ENCODE measurements at places on chromosomes 7 and 10.

- peak; percentile 24 for DNase-seq
These were observed 167.7 kb upstream of the ADO start for GRCh38 chr10:62636825-62637248.

DNA sequence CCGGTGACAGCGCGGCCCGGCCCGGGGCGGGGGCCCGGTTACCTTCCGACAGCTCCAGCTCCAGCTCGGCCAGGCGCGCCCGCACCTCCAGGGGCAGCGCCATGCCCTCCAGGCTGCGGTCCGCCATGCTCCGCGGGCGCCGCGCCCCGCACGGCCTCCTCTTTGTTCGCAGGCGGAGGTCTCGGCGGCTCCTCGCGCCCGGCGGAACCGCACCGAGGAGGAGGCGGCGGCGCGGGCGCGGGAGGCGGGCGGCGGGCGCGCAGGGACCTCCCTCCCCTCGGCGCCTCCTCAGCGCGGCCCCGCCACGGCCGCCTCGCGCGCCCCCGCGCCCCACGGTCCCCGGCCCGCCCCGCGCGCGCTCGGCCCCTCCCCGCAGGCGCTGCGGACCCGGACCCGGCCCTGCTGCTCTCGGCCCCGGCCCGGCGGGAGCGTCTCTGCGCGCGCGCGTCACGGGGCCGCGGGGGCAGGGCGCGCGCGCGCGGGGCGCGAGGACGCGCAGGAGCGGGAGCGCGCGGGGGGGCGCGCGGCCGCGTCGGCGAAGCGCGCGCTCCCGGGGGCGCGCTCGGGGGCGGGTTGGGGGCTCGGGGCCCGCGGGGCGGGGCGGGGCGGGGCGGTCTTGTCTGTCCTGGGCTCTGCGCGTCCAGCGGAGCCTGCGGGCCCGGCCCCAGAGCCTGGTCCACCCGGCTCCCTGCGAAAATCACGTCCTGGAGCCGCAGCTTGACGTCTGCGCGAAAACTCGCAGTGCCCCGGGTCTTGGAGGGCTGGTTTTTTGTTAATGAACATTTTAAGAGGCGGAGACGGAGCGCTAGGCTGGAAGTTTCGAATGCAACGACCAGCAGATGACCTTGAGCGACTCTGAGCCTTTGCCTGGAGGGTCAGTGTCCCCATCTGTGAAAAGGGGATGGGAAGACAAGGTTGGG, at the start of gene DIP2C:
Gene DIP2C, minus strand, starts transcription at position 217 of the 920 bp plus-strand sequence. Its CDS starts 90 bp downstream, at position 127.
- DNase-seq: peak; percentile 82

DNA sequence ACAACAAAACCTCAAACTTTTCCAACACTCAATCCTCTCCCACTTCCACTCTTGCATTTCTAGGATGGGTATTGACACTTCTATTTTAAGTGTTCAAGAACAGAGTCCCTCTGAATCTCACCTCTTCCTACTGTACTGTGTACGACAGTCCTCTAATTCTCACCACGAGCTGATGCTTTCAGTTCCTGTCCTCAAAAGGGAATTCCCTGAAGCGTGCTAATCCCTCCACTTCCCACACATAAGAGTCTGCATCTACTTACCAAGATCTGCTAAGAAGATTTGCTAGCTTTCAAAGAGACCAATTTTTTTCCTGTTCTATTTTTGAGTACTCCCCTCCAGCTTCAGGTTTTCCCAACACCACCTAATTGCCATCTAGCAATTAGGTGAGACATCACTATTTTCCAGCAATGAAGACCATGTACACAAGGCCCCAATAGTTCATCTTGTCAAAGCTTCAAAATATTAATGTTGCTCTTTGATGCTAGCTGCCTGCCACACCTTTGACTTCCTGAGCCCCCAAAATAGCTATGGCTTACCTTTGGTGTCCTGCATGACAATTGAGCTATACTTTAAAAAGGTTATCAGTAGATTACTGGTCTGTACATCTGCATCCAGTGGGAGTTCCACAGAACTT, 54.4 kb downstream of the ARMH3 start:
- no peak for DNase-seq

- DNase-seq: no peak
These were observed 38.9 kb downstream of the FAM20C start for GRCh38 chr7:231030-231857.
